Fibroblast of skin of right quadriceps (primary cell): ENCODE measurements at places on chromosomes 3 and 15.

- no peak for DNase-seq
These were observed 1.7 kb upstream of the HDGFL3 start for GRCh38 chr15:83209333-83209732.

GRCh38 chr15:76501726-76502125 is 165.2 kb downstream of the ISL2 start:
- DNase-seq: no peak

DNA sequence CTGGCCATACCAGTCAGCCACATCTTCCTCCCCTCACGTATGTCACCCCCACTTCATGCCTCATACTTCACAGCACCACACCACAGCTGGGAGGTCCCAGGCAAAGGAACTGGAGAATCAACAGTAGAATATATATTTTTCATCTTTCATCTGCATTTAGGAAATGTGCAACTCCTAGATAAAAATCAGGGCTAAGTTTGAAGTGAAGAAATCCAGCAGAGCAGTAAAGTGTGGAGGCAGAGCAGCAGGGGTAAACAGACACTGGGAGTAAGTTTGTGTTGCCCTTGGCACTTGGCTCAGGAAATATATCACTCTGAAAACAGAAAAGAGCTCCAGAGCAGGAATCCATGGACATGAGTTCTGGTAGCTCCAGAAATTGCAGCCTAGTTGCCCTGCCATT is 2.8 kb upstream of the HERC1 start:
- DNase-seq: no peak

GRCh38 chr15:49155834-49156627 is 632 bp upstream of the COPS2 start:
- DNase-seq: no peak

GRCh38 chr3:37731895-37732294 is 129.8 kb upstream of the CTDSPL start:
- no peak for DNase-seq

- DNase-seq: peak; percentile 98
These were observed 276.6 kb upstream of the THBS1 start for GRCh38 chr15:39304201-39304841.

GRCh38 chr3:30098653-30099455 is 507.5 kb upstream of the TGFBR2 start:
- peak; percentile 62 for DNase-seq

DNA sequence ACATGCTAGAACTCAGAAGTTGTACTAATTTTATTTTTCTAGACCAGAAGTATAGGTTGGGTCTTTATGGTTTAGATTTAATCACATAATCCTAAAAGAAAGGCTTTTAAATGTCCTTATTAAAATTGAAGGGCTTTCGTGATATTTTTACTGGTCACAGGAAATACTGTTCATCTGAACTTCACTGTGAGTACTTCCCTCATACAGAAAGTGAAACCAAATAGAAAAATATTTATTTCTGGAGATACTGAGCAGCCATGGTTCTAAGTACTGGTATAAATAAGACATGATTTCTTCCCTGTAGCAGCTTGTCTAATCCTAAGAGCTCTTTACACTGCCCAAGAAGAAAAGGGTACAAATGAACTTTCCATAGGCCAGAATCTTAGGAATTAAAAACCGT is 2.0 kb downstream of the SNRK start:
- peak; percentile 8 for DNase-seq
